Lung (tissue), 17 donors: ENCODE measurements at places on chromosomes 1 and 21. TPM values are rescaled to one million over a fixed set of nuclear protein-coding genes. Genes with fewer than 3 reads are reported as not detected.

TMEM53 gene
- total RNA-seq, result 7.1 TPM

KRTAP19-1 gene
- total RNA-seq, result not detected

ADAM15 gene
- 49.5 TPM for total RNA-seq

UBASH3A gene
- total RNA-seq, result 0.74 TPM

CRNN gene
- total RNA-seq, result not detected

LELP1 gene
- total RNA-seq, result not detected

C1orf105 gene
- not detected for total RNA-seq

CYP4A11 gene
- not detected for total RNA-seq

TNFRSF18 gene
- total RNA-seq, result 2.7 TPM

RASSF5 gene
- total RNA-seq, result 23.7 TPM

TEDDM1 gene
- not detected for total RNA-seq

CDC42 gene
- 231 TPM for total RNA-seq

CHRNB2 gene
- total RNA-seq, result 0.21 TPM

PLA2G2F gene
- total RNA-seq, result not detected

VHLL gene
- total RNA-seq, result not detected

FLG gene
- not detected for total RNA-seq

GPR52 gene
- 7.3 TPM for total RNA-seq

ZNF496 gene
- total RNA-seq, result 43.4 TPM

TSNAX gene
- total RNA-seq, result 33.3 TPM

AXDND1 gene
- total RNA-seq, result 2.7 TPM

FAM163A gene
- total RNA-seq, result not detected

C1orf146 gene
- not detected for total RNA-seq

CASZ1 gene
- total RNA-seq, result 69.9 TPM

RBP7 gene
- total RNA-seq, result 2.1 TPM

HMCN1 gene
- 149 TPM for total RNA-seq

DCDC2B gene
- total RNA-seq, result 7.2 TPM

PRAMEF13 gene
- total RNA-seq, result not detected

GBP7 gene
- total RNA-seq, result 0.09 TPM

CFAP57 gene
- total RNA-seq, result 12.3 TPM

MRPL37 gene
- total RNA-seq, result 68.5 TPM

TNFRSF1B gene
- total RNA-seq, result 79.0 TPM

IL20 gene
- not detected for total RNA-seq

DBT gene
- total RNA-seq, result 19.1 TPM

GLUL gene
- total RNA-seq, result 754 TPM

COL24A1 gene
- 0.92 TPM for total RNA-seq

ZNF593OS gene
- not detected for total RNA-seq

PLPP3 gene
- total RNA-seq, result 121 TPM
